ENCODE measurements at places on chromosomes 12 and 14.

DNA sequence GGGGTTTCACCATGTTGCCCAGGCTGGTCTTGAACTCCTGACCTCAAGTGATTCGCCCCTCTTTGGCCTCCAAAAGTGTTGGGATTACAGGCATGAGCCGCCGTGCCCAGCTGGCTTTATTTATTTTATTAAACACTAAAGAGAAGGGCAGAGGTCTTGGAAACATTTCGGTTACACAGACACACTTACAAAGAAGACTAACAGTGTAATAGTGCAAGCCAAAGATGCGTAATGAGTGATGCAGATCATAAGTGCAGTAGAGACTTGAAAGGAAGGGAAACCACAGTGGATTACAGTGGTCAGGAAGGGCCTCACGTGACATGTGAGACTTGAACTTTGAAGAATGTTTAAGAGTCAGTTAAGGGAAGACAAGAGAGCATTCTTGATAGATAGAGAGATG is 33.9 kb upstream of the CDK17 start:
- no peak for DNase-seq

- DNase-seq: no peak
These were observed 30.7 kb downstream of the CEP290 start for GRCh38 chr12:88111074-88111652.

DNA sequence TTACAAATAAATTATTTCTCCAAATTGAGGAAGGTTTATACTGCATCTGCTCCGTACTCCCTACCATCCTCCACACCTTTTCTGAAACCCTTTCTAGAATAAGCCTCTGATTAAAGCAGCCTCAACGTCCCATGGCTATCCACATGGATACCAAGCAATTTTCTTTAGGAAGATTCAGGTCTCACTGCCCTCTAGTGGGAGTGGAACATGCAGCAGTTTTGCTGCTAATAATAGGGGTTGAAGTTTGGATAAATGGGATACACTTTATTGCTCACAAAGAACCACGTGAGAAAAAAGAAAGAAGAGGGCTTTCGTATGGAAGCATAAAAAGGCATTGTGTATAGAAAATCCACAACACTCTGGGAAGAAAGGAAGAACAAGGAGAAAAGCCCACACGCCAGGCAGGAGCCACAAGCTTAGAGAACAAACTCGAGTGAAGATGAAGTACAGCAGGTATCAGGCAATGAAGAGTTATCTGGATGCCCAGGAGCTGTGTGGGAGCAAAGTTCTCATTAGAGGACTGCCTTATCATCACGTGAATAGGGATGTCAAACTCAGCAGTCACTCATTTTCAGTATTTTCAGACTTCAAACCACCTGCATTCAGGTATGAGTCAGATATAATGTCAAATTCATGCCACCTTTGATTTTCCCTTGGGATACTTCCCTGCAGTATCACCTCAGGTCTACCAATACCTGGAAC is 45.8 kb downstream of the CCER1 start:
- DNase-seq: no peak

GRCh38 chr12:57834086-57834876 is 12.2 kb downstream of the CTDSP2 start:
- DNase-seq: no peak

DNA sequence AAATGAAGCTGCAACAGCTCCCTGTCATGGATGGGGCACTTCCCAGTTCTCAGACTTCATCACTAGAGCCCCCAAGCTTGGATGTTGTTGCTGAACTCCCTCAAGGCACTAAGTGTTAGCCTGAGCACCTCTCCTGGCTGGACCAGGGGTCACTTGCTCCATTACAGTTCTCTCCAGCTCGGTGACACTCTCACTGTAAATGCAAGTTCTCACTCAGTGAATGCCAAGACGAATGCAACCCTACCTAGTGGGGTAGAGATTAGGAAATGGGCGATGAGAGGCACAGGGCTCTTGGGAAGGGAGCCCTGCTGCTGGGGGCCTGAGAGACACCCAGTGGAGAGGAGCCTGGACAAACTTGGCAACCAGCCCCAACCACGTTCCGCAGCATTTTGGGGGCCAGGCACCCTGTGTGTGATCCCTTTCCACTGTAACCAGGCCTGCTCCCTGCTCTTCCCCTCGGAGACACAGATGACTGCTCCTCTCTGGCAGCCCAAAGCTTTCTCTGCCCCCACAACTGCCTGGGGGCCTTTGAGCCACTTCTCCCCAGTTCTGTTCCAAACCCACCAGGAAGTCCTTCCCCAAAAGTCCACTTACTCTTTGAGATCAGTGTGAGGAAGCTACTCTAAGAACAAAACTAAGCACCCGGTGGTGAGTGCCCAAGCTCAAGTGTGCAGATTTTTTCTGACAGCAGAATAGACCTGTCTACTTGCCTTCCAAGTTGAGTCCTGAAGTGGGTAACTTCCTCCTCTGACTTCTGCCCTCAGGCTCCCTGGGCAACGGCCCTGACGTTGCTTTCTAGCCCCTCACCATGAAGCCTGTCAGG is 8.0 kb upstream of the SELPLG start:
- no peak for DNase-seq

DNA sequence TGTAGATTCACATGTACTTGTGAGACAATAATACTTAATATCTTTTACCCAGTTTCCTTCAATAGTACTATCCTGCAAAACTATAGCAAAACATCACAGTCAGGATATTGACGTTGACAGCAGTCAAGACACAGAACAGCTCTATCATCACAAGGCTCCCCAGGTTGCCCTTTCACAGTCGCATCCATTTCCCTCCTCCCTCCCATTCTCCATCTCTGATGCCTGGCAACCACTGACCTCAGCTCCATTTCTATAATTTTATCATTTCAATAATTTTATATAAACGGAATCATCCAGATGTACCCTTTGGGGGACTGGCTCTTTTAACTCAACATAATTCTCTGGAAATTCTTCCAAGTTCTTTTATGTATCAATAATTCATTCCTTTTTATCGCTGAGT is 81.5 kb downstream of the PLXNC1 start:
- DNase-seq: no peak

All from anterior cingulate cortex (tissue), 58 donors.